Stimulated activated CD4-positive, alpha-beta T cell treated with anti-CD3 and anti-CD28 coated beads, Interleukin-2, amount 100 ng/mL, for 4 hours (primary cell): ENCODE measurements at places on chromosomes 11 and 22.

GRCh38 chr11:61752117-61752924 lies at the start of gene MYRF:
Gene MYRF (plus strand): TSS chr11:61752636. CDS start chr11:61752745, 109 bp downstream.
- peak; percentile 16 for DNase-seq

GRCh38 chr11:43996318-43996717 lies 51.5 kb upstream of the ACCSL start:
- DNase-seq = no peak

DNA sequence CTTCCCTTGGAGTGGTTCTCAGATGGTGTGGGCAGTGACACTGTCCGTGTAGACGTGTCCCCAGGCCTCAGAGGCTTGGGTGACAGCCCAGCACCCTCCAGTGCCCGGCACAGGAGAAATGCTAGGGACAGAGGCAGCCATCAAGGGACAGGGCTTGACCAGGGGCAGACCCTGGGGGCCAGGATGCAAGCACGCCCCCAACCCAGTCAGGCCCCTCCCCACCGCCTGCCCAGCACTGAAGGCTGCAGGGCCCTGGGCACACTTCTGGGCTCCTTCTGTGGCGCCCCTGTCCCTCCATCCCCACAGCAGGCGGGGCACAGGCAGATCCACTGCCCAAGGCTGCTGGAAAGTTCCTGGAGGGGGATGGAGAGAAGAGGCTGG lies 11.1 kb downstream of the IGF2 start:
- DNase-seq = no peak

DNA sequence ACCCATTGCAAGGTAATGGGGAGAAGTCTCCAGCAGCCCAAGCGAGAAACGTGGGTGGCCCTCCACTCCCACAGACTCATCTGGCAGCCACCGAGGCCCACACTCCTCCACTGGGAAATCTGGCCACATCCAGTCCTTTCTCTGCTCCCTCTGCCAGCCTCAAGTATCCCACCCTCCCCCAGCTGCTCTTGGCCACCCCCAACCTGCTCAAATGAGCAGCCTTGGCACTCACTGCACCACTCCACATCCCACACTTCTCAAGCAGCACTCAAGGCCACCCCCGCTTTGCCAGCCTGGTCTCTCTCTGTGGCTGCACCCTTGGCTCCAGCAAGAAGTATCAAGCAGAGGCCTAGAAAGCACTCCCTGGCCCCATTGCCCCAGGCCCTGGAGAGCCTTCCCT lies 28.2 kb downstream of the SLC22A12 start:
- no peak for DNase-seq

- no peak for DNase-seq
These were observed 105.7 kb downstream of the TSPAN18 start for GRCh38 chr11:44832452-44832851.

GRCh38 chr11:115629456-115630015 lies 125.3 kb upstream of the CADM1 start:
- DNase-seq = no peak

DNA sequence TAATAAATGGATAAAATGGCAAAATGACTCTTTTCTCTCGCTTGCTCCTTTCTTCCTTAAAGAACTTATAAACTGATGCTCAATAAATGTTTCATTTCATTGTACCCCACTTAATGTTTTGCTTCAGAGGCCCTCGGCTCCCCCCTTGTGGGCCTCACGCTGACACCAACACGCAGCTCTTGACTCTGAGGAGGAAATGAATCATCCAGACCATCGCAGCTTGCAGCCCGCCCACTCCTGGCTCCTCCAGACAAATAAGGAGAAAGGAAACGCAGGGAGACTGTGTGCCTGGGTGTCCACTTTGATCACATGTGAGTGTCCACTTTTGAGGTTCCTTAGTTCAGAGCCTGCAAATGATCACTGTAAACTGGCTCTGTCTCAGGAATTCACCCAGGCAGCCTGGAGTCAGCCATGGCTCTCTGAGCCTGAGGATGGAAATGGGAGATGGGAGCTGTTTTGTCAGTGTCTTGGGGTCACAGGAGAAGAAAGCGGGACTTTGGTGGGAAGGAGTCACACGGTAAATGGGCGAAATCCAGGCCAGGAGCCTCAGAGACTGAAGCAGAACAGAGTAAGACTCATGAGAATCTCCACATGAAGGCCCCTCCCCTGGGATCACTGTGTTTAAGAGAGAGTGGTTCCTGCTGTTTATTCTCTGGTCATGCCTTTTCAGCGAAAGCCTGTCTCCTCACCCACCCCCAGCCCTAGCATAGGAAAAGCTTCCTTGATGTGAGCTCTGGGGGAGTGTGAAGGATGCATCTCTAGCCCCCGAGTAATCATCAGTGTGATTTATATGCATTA lies 96.5 kb downstream of the CWC15 start:
- DNase-seq = peak; percentile 44

DNA sequence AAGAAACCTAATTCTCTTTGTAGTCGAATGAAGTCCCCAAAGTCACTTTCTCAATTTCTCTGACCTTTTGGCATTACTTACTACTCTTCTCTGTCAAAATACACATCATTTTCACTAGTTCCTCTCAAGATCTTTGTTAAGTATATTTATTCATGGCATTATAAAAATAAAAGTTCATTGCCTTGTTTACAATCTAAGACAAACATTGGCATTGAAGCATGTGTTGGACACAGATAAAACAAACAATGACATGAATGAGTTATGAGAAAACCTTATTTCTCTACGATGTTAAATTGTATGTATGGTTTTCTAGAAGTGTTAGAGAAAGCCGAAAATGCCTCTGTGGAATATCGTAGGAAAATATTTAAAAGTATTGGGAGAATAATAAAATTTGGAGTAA lies 8.6 kb upstream of the OR51G1 start:
- no peak for DNase-seq

- no peak for DNase-seq
These were observed 67.2 kb upstream of the TTC12 start for GRCh38 chr11:113247221-113247620.

DNA sequence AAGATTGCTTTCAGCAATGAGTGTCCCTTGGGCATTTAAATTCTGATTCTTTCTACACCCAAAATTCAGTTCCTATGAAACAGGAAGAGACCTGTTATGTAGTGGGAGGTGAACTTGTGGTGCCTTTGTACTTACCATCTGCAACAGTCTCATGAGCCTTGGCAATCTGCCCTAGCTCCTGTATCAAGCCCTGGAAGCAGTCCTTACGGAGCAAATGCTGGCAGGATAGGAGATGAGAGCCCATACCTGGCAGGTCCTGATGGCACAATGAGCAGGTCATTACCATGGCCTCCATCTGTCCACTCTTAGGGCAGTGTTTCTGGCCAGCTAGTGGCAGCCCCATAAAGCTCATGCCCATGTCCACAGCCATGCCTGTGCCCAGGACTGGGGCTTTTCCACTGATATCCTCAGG lies 10.8 kb downstream of the TRIM66 start:
- no peak for DNase-seq

GRCh38 chr11:45859661-45860140 lies 12.4 kb downstream of the CRY2 start:
- no peak for DNase-seq

- DNase-seq = no peak
These were observed 22.8 kb upstream of the P2RY6 start for GRCh38 chr11:73249304-73249703.

DNA sequence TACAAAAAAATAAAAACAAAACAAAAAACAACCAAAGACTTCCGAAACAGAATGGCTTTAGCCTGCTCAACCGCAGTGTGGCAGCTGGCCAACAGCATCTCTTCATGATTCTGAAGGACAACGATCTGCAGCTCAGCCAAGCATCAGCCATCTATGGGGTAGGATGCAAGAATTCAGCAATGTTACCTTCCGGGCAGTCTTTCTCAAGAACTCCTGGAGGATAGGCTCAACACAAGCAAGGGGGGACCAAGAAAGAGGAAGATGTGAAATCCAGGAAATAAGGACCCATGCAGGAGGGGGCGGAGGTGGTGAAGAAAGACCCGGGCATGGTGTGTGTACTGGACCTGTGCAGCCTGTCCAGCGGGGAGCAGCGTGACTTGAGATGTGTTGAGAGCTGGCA lies 3.5 kb upstream of the TSPO start:
- DNase-seq = no peak

- DNase-seq = no peak
These were observed 252.9 kb downstream of the ETS1 start for GRCh38 chr11:128334311-128335044.

GRCh38 chr11:103808252-103808651 lies 228.2 kb upstream of the DDI1 start:
- DNase-seq = no peak

DNA sequence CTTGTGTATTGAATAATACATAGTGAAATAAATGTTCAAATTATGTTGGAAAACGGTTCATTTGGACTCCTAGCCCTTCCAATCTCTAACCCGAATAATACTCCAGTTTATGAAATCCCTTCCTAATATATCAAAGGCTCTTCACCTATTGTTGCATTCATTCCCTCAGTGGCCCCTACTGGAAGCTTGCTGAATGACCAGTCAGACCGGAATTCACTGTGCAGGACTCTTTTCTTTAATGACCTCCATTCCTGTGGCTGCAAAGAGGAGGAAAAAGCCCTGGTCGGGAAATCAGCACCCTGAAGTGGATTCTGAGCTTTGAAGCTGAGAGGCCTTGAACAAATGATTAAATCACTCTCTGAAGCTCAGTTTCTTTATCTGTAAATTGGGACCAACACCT lies 19.1 kb upstream of the RCN1 start:
- DNase-seq = no peak

GRCh38 chr22:37241351-37242142 lies 2.5 kb downstream of the RAC2 start:
- DNase-seq = no peak

GRCh38 chr22:27534720-27535125 lies 266.8 kb downstream of the MN1 start:
- DNase-seq = no peak

DNA sequence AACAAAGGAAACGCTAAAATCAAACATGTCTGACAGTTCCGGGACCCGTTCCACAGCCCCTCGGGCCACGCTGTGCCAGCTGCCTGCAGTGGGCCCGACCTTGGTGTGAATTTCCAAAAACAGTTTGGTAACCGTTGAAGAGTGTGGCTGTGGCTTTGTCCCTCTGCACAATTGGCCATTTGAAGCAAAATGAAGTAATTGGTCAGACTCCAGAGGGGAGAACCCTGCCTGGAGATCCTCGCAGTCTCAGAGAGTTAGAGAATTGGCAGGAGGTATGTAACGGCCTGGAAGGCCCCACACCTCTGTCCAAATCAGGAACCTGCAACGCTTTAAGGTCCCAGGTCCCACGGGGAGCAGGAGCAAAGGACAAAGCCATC lies 26.3 kb downstream of the TRMU start:
- DNase-seq = no peak

DNA sequence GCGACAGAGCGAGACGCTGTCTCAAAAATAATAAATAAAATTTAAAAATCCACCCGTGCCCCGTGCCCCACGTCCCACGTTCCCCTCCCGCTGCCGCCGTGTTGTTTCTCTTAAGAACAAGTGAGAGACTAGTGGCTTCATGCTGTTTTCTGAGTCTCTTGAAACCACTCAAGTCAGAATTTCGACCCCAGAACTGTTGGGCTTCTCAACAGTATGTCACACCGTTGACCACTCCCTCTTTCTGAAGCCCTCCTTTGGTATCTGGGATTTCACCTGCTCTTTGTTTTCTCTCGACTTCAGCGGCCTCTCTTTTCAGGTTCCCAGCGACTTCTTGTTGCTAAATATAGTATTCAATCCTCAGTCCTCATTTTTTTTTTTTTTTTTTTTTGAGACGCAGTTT lies 974 bp downstream of the PPIL2 start:
- DNase-seq = no peak

DNA sequence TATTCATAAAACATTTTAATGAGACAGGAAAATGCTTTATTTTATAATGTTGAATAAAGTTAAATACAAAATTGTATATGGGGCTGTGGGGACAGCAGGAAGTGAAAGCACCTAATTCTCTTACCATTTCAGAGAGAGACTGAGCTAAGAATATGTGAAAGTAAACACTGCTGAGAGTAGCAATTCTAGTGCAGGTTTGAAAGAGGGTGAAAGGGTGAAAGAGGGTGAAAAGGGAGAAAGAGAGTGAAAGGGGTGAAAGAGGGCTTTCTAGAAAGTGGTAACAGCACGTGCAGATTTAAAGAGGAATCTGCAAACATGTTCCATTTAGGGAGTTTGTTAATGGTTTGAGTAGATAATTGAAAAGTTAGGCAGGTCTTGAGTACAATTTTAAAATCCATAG lies 652.0 kb upstream of the CCDC90B start:
- DNase-seq = no peak

- no peak for DNase-seq
These were observed 269.5 kb upstream of the SESN3 start for GRCh38 chr11:95500466-95500865.

- no peak for DNase-seq
These were observed 33.7 kb downstream of the NF2 start for GRCh38 chr22:29637181-29637580.

DNA sequence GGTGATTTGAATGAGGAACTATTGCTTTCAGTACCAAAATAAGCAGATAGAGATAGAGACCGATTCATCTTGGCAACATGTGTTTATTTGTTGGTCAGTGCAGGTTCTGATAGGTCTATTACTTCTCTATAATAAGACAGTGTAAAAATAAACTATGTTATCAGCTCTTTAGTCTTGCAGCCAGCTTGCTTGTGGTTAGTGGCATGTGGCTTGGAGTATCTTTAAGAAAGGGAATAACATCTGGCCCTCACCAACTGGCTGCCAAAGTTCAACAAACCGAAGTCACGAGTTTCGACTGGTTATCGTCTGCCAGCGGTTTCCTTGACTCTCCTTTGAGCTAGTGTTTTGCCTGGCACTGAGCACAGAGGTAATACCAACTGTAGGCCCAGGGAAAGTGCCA lies 71.8 kb downstream of the CTTN start:
- no peak for DNase-seq

GRCh38 chr11:128766591-128767081 lies 72.8 kb downstream of the FLI1 start:
- DNase-seq = no peak

GRCh38 chr11:2827256-2827655 lies 58.3 kb downstream of the CDKN1C start:
- DNase-seq = no peak

DNA sequence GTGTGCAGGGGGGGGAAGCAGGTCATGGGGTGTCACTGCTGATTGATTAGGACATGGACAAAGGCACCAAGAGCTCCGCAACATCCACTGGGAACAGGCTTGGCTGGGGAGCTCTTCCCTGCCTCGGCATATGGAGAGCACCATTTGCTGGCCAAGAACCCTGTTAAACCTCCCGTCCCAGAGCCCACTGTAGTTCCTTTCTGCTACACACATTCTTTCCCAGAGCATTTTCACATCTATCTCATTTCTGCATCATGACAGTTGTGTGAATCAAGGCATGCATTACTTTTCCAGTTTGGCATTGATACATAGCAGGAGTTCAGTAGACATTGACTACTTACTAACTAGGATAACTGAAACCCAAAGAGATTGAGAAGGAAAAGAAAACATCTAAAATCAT lies 333.4 kb upstream of the B3GAT1 start:
- DNase-seq = no peak
